Glomerular endothelial cell (primary cell): ENCODE measurements at places on chromosomes 3 and 15.

DNA sequence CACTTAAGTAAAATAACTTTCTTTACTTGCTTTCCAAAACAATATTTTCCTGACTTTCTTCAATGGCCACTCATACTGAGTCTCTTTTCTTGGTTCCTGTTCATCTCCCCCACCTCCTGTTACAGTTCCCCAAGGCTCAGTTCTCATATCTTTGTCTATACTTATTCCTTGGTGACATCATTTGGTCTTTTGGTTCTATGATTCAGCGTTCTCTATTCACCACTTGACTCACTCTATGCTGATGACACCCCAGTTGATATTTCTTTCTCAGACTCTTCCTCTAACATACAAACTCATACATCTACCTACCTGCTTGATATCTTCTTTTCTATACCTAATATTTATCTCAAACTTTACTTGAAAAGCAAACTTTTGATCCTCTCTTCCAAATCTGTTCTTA is 85.0 kb upstream of the P3H2 start:
- DNase-seq, result no peak

DNA sequence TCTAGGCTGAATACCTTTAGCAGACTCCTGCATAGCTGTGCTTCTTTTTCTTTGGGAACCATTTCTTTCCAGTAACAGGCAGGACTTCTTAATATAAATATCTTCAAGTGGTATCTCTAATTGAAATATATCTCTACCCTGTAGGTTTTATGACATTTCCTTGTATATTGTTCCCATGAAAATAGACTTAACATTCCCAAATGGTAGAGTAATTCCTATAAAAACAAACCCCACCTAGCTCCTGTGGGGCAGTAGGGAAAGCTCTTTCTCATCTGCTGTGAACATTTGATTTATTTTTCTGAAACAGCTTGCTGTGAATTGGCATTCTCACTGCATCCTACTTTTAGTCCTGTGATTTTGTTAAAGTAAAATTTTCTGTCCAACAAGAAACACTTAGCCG is 20.8 kb downstream of the SELENOT start:
- DNase-seq, result no peak

DNA sequence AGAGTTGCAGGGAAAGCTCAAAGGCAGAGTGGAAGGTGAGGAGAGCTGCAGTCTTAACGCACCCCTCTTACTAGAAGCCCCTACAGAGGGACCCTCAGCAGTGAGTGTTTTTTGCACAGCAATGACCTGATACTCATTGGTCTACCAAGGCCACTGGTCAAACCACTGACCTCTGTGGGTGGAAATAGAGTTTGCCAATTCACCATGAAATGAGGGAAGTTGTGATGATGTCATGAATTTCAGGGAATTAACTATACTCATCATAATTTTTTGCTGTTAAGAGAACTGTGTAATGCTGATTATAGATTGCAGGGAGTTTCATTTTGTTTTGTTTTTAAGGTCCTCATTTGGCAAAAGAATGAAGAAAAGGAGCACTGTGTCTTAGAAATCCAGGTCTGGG is 101.7 kb upstream of the SMAD3 start:
- no peak for DNase-seq

GRCh38 chr3:177179281-177180067 is 17.8 kb downstream of the TBL1XR1 start:
- no peak for DNase-seq
